ENCODE measurements at places on chromosomes 16 and 17.

- no peak for DNase-seq
These were observed 408.0 kb downstream of the UTP18 start for GRCh38 chr17:51668155-51668962.

DNA sequence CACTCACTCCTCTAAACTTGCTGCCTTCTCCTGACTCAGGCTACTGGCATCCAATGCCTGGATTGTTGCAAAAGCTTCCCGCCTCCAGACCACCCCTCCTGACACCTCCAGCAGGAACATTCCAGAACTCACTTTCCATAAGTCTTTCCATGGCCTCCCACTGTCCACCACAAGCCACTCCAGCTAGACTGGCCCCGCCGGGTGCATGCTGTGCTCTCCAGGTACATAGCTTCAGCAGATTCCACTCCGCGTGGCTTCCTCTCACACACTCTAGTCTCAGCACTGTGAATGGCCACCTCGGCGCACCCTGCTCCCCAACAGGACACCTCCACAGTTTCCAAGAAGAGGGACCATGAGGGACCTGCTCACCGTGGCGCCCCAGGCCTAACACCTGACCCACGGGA is 25.9 kb upstream of the FAAP100 start:
- no peak for DNase-seq

- no peak for DNase-seq
These were observed 1001.5 kb upstream of the EEF2KMT start for GRCh38 chr16:6099102-6099501.

- no peak for DNase-seq
These were observed 56.9 kb downstream of the RMI2 start for GRCh38 chr16:11402051-11402744.

- no peak for DNase-seq
These were observed 16.0 kb upstream of the TANC2 start for GRCh38 chr17:62950067-62950466.
